Activated CD4-positive, alpha-beta T cell treated with anti-CD3 and anti-CD28 coated beads, Interleukin-2, amount 50 U/mL, for 24 hours (primary cell): ENCODE measurements at places on chromosomes 2 and 18.

DNA sequence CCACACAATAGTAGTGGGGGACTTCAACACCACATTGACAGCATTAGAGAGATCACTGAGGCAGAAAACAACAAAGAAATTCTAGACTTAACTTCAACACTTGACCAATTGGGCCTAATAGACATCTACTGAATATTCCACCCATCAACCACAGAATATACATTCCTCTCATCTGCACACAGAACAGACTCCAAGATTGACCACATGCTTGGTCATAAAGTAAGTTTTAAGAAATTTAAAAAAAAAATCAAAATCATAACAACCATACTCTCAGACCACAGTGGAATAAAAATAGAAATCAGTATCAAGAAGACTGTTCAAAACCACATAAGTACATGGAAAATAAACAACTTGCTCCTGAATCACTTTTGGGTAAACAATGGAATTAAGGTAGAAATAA, 9.0 kb upstream of the FLACC1 start:
- DNase-seq = no peak

DNA sequence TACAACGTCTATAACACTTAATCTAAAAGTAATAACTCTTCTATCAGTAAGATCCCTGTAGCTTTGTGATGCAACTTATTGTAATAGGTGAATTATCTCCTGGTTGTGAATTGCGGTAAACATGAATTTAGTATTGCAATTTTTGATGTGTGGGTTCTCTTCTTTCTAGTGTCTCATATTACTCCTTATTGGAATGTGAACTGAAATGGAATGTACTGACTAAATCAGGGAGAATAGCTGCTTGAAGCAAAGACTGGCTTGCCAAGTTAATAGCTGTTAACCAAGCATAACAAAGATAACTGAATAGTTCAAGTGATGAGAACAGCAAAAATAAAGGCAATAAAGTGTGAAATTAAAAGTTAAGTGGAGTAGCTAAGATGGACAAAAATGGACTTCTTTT, 60.5 kb upstream of the TFPI start:
- no peak for DNase-seq

DNA sequence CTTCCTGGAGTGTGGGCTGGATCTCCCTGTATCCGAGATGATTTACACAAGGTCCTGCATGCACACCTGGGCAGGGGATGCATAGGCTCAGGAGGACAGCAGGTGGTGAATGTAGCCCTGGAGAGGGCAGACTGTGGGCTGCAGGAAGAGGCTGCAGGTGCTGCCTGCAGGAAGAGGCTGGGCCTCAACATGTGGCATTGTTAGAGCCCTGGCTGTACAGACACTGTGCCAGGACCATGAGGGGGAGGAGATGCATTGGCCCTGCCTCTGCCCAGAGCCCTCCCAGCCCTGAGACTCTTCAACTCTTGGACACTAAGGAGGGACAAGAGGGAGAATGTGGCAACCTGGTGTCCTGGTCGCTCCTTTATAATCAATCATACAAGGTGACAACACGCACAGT, 392.8 kb downstream of the TNS1 start:
- no peak for DNase-seq

- DNase-seq = no peak
Measured at GRCh38 chr2:108988076-108988795, 784 bp downstream of the EDAR start.

- DNase-seq = no peak
Measured at GRCh38 chr2:235467588-235467987, 26.3 kb upstream of the AGAP1 start.

- DNase-seq = no peak
Measured at GRCh38 chr2:143254110-143254509, 124.9 kb downstream of the ARHGAP15 start.

- no peak for DNase-seq
Measured at GRCh38 chr18:65725251-65726050, 25.4 kb upstream of the CDH7 start.
